Foreskin keratinocyte (primary cell): ENCODE measurements at places on chromosomes 2 and 18. TPM values are rescaled to one million over a fixed set of nuclear protein-coding genes. Genes with fewer than 3 reads are reported as not detected.

The TLX2 gene
- total RNA-seq = 0.10 TPM in 1 of 2 replicates, not detected in the other

DNA sequence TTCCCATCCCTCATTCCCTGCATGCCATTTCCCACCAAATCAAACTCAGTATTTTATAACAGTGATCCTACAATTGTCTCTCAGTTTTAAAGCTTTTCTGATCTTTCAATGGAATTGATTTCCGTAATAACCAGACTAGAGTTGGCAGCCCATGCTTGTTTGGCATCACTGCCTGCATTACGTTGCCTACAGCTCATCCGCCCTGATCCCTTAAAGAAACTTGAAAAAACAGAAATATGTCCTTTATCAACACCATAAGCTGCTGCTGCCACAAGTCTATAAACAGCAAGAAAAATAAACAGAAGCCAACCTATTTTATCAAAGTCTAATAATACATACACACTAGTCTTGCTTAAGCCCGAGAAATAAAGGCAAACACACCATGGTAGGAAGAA, 331.0 kb downstream of the METTL4 start:
- no peak for DNase-seq

The PAX8 gene
- total RNA-seq = 5.6 and 7.0 TPM in 2 replicates

DNA sequence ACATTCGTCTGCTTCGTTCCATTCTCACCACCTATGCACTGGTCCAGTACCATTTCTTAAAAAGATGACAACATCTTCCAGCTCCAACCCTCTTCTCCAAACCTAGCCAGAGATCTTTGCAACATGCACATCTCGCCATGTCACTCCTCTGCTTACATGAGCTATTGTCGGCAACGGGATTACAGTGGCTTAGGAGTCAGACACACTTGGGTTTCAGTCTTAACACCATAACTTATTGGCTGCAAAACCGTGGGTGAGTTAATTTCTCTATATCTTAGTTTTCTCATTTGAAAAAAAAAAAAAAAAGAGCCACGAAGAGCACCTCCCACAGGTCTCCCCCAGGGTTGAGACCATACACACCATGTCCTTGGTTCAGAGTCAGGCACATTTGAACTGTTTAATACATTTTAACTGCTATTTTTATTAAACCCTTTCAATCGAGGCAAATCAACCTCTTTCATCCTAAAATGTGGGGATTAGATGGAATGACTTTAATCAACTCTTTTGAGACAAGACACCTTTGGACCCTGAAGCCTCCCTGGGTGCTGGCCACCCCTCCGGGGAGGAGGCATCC, 889 bp downstream of the ANKRD29 start:
- no peak for DNase-seq

DNA sequence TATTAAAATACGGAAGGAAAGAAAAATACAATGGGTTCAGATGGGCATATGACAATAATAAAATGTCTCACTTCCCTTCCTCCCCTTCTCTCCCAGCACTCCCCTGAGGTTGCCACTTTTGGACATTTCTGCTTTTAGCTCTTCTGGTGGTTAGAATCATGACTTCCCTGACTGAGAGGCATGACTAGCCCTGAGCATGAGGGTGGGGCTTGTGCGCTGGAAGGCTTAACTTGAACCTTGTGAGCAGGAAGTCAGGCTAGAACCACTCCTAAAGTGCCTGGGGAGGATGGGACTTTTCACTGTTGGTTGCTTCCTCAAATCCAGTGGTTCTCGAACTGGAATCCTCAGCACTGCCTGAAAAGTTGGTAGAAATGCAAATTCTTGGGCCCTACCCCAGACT, 19.7 kb upstream of the ARHGAP25 start:
- DNase-seq = no peak

GRCh38 chr2:189621781-189622180, 39.5 kb upstream of the ASNSD1 start:
- DNase-seq = no peak

DNA sequence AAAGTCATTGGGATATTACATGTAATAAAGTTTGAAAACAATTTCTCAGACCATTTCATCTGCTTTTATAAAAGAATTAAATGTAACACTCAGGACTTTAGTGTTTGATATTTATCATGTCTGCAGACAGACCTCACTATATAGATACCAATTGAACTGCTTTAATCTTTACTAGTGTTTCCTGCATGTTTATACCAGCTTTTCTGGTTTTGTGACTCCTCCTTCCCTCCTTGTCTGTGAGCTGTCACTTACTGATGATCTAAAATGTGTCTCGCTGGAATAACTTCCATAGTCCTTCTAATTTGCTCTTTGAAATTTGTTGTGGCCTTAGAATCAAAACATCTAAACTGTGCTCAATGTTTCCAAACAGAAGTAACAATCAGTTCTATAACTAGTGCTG, 71.3 kb upstream of the TWSG1 start:
- DNase-seq = no peak

DNA sequence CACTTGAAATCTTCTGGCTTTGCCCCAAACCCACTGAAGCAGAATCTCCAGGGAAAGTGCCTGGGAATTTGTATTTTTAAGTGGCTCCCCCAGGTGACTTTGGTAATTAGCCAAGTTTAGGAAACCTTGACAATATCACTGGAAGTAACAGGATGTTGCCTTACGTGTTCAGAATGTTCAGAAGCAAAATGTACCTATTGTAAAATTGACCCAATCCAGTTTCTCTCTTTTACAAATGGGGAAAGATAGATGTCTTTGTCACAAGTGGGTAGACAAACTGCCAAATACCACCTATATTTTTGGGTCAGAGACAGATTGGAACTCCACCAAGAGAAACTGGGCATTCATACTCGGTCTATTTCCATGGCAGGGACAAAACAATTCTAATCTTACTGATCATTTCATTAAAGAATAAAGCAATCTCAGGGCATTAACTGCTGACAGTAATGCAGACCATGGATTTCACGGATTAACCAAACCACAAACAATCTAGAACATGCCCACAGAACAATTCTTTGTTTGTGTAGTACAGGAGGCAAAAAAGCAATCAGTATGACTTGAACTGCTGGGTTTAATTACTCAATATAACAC, 255.8 kb downstream of the ERBB4 start:
- DNase-seq = no peak

The GDF7 gene
- total RNA-seq = not detected in 2 replicates

DNA sequence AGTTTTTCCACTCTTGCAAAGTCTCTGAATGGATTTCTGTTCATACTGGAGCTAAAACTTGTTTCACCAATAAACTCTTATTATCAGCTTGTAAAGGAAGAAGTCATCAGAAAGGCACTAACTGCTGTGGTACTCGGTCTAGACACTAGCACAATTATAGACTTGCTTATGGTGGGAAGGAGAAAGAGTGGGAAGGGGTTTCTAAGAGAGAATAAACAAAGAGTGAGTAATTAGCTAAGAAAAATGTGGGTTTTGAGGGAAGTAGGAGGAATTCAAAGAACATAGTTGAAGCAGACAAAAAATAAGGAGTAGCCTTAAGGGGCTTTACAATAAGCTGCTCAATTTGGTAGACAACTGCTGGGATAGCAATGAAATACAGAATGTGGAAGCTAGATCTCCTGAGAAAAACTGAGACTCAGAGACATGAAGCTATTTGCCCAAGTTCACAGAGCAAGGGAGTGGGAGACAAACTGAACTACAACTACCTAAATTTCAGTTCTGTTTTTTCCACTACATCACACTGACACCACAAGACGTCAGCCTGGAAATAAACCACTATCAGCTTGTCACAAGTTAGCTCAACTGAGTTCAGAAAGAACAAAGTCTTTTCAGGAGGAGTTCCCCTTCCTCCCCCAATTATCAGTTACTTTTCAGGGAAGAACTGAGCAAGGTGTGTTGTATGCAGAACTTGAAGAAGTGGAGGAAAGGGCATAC, 59.7 kb downstream of the MAP4K3 start:
- DNase-seq = no peak

GRCh38 chr2:203583084-203583695, 48.1 kb upstream of the RAPH1 start:
- DNase-seq = no peak

The EVX2 gene
- total RNA-seq = not detected in 2 replicates

GRCh38 chr2:218218268-218219185, 1.5 kb downstream of the ARPC2 start:
- peak; percentile 87 for DNase-seq

The APLF gene
- total RNA-seq = 3.0 and 3.2 TPM in 2 replicates

DNA sequence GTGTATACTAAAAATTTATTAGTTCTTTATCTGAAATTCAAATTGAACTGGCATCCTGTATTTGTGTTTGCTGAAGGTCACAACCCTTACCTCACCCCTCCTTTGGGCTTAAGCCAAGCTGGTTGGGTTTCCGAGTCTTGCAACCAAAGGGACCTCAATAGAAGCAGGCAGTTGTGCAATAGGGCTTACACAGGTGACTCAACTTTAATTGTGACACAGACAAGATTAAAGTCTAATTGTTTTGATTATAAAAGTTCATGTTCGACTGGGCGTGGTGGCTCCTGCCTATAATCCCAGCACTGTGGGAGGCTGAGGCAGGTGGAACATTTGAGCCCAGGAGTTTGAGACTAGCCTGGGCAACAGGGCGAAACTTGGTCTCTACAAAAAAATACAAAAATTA, 71.5 kb downstream of the RAB31 start:
- peak; percentile 36 for DNase-seq

GRCh38 chr2:229273723-229274338, 2.7 kb upstream of the PID1 start:
- peak; percentile 61 for DNase-seq

DNA sequence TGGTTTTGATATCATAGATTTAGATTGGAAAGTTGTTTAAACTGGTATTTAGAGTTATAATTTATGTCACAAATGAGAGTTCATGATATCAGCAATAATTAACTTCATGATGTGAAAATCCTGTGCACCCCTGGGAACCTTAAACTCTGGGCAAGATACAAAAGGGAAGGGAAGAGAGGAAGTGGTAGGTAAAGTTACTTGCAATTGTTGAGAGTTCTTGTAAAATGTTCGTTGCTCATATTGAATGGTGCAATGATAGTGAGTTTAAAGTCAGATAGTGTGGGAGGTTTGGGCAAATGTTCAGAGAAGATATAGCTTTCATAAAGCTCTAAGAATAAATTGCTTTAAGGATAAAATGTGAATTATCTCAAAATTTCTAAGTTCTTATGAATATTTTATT, 75.4 kb downstream of the SP110 start:
- DNase-seq = no peak

- DNase-seq = no peak
These were observed 5.4 kb downstream of the ZNF521 start for GRCh38 chr18:25346561-25346960.

The FASTKD1 gene
- total RNA-seq = 28.3 and 35.2 TPM in 2 replicates

DNA sequence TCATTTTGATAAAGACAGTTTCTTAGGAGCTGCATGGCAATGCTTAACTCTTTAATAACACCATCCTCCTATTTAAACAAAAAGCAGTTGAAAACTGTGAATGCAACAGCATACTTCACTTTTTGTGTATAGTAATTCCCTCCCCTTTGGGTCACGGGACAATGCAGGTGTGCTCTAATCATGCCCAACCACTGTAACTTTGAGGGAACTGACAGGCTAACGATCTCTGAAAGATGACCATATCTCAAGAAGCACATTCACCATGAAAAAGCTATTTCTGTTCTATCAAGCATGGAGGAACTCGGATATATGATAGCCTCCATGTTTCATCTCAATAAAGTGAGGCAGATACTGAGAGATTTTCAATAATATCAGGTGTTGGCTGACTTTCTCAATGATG, 81.1 kb upstream of the CD226 start:
- DNase-seq = no peak

- no peak for DNase-seq
These were observed 75.8 kb upstream of the FN1 start for GRCh38 chr2:215511454-215512346.

The NPAS2 gene
- total RNA-seq = 14.6 and 18.9 TPM in 2 replicates

DNA sequence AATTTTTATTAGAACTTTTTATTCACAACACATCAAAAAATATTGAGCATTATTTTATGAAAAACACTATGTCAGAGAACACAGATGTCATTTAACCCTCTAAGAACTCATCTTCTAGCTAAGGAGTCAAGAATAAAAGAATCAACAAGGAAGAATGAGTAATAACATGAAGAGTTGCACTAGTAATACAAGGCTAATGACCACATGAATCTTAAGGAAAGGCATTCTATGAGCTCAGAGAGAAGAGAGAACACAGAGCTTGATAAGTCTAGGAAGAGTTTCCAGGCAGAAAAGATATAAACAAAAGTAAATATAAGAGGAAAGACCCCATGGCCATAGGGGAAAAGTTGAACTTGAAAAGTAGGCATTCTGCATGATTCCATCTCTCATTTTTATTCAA, 166.5 kb downstream of the MAIP1 start:
- DNase-seq = no peak

The SNTG2 gene
- not detected in 2 replicates for total RNA-seq

DNA sequence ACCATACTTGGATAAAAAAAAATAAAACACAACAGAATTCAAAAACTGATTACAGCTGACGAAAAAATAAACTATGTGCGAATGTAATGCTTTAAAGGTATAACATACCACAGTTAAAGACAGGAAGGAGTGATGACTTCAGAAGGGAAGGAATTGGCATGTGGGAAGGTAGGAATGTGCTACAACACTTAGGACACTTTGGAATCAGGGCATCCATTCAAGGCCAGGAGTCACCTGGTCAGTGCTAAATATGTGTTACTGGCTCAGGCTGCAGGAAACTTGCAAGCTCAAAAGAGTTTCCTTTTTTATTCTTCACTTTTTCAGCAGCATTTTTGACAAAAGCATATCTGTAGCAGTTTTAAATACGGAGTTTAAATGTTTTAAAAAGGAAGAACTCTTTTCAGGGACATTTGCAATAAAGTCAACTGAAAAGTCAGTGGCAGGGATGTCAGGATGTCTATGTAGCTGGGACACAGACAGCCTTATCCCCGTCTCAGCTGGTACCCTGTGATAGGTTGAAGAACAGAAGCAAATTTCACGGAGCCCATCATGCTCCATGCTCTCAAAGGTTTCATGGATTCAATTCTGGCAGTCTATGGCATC, 138.0 kb upstream of the KLHL14 start:
- DNase-seq = no peak

- DNase-seq = no peak
These were observed 60.4 kb upstream of the HAAO start for GRCh38 chr2:42852798-42853197.

DNA sequence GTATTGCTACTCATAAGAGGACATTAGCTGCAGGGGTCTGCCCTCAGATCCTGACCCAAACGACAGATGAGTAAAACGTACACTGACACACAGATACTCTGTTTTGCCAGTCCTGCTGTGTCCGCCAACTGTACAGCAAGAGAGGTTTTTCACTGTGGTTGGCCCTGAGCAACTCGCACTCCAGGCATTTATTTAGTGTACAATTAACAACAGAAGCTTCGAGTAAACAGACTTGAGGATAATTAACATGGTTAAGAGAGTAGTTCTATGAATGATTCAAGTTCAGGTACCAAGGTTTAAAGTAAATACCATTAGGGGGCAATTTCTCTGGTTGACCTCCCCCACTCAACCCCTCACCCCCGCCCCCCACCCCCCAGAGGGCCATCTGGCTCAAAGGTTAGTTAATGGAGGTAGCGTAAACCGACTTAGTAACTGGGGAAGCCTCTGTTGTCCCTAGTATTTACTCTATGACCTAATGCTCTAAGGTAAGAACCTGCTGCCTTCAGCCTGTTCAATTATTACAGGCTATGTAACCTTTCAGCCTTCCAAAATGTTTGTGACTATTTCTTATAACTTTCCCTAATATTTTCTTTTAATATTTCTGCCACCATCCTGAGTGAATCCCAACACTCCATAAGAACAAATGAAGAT, 103.9 kb upstream of the XIRP2 start:
- DNase-seq = no peak

The MEP1B gene
- not detected in 2 replicates for total RNA-seq
